EL (cell line): ENCODE measurements at places on chromosomes 16 and 17.

DNA sequence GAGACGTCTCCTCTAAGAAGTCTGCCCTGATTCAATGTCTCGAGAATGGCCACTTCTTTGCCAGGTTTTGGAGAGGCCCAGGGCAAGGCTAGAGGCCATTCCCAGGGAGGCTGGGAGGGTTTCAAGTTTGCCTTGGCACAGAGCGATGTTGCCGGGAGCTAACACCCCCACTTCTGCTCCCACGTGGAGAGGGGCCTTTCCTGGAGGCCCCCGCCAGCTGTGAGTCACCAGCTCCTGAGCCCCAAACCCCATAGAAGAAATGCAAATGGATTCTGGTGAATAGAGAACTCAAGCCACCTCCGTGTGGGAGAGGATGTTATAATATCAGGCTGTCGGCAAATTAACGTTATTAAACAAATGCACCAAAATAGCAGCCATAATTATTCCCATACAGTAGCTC is 62.2 kb downstream of the CACNG5 start:
- DNase-seq, result no peak

DNA sequence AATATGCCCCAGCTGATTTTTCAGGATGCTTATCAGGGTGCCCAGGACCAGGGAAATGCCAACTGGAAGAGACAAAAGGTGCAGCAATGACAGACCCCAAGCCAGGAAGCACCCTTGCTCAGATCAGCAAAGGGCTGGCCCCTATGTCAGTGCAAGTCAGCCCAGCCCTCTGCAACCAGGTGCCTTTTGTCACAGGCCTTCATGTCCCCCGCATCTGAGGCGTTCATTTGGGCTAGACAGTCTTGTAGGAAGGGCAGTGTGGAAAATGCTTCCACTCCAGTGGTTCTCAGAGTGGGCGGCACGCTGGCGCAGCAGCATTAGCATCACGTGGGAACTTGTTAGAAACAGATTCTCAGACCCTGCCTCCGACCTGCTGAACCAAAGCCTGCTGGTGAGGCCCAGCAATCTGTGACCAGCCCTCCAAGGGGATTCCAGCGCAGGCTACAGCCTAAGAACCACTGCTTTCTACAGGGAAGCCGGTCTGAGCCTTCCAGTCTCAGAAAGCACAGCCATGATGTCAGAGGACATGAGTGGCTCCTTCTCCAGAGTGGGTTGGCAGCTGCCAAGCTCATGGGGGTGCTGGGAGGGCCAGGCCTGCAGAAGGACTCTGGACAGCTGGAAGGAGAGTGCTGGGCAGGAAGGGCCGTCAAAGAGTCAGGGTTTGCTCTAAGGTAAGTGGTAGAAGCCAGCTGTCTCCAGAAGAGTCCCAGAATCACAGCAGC is 13.1 kb downstream of the SLC47A2 start:
- DNase-seq, result no peak

DNA sequence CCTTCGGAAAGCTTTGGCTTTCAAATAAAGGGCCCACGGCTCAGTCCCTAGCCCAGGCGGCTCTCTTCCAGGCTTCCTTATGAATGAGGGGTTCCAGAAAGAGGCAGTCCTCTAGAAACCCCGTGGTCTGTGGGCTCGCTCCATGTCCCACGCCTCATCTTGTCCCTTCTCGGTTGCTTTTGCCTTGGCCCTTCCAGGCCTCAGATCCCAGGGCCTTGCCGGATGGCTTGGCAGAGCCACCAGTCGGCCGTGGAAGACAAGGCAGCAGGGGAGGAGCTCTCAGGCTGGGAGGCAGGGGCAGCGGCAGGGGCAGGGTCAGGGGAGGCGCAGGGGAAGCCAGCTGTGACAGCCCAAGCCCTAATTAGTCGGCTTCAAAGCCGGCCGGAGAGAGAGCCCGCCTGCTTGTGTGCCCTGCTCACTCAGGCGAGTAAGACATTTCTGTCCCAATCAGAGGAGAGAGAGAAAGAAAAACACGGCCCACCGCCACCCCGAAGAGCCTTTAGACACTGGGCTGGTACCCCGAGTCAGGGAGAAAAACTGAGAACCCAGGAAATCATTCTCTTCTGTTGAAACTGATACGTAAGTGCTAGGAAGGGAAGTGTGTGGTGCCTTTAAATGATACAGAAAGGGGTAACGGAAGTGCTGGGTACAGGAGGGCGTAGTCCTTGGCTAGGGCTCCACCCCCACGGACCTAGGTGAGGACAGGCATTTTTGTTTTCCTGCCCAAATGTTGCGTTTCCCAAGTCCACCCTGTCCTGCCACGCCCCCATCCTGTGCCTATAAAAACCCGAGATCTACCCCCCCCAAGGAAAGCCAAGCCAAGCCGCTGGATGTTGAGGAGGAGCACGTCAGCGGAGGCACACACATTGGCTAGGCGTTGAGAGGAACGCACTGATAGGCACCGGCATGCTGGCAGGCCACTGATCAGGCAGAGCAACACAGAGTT is 27.8 kb upstream of the MEIOC start:
- no peak for DNase-seq

- peak; percentile 33 for DNase-seq
Observed at GRCh38 chr17:19650826-19651225, 2.3 kb downstream of the ALDH3A2 start.

DNA sequence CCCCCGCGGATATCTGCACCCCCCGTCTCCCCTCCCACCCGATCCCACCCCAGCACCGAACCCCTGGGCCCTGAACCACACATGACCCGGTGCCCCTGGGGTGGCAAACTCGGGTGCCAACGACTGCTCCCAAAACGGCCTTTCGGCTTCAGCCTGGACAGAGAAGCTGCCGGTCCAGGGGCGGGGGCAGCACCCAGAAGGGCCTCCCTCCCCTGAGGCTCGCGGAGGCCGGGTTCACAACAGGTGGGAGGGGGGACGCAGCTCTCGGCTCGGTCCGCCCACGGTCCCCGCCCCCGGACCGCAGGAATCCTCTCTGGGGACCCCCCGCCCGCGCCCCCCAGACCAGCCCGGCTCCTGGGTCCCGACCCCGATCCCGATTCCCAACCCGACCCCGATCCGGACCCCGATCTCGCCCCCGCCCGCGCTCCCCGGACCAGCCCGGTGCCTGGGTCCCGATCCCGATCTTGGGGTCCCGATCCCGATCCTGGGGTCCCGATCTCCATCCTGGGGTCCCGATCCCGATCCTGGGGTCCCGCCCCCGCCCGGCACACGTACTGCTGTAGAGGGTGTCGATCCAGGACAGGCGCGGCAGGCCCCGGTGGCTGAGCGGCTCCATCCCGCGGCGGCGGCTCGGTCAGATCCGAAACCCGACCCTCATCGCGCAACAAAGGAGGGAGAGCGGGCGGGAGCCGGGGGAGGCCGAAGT is 516 bp downstream of the ABR start:
- no peak for DNase-seq

DNA sequence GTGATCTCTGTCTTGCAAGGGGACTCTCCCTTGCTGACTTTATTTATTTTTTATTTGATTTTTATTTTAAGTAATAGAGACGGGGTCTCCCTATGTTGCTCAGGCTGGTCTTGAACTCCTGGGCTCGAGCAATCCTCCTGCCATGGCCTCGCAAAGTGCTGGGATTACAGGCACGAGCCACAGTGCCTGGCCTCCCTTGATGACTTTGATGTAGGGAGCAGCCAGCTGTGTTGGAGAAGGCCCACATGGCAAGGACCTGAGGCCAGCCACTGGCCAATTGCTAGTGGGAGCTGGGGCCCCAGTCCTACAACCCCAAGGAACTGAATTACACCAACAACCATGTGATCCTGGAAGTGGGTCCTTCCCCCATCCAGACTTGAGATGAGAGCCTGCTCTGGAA is 81.8 kb downstream of the CNGB1 start:
- no peak for DNase-seq

GRCh38 chr17:1203967-1204291 is 24.1 kb upstream of the ABR start:
- no peak for DNase-seq

- DNase-seq, result no peak
Observed at GRCh38 chr17:226108-227077, 44.9 kb upstream of the DOC2B start.

- DNase-seq, result peak; percentile 30
Observed at GRCh38 chr16:27795992-27796614, 246.2 kb downstream of the KATNIP start.

DNA sequence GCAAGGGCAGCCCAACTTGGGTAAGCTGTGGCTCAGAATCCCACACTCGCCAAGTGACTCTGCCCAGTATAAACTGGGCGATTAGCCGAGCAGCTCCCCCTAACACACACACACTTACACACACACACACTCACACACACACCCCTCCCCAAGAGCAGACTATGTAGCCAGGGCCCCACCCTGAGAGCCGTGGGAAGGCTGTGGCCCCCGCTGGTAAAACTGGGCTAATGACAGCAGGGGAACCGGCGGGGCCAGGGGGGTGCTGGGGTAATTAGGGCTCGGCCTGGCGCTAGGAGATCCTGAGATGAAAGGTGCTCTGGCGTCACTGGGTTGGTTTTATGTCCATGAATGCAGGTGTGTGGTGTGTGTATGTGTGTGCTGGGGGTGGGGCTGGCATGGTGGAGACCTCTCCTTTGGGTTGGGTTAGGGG is 1.1 kb upstream of the THRA start:
- DNase-seq, result no peak

DNA sequence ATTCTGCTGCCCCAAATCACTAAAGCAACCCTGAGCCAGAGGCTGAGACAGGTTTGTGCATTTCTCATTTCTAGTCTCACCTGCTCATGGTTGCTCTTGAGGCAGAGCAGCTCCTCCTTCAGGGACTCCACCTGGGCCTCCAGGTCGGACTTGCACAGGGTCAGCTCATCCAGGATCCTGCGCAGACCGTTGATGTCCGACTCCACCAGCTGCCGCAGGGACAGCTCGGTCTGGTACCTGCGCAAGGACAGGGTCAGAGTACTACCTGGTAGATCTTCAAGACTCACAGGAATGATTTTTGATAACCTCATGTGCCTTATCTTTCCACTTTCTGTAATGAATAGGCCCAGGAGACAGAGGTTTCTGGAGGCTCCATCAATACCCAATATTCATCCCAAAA is 1.1 kb downstream of the KRT31 start:
- no peak for DNase-seq

GRCh38 chr16:71460236-71460635 is 1.8 kb downstream of the ZNF23 start:
- DNase-seq, result peak; percentile 87

DNA sequence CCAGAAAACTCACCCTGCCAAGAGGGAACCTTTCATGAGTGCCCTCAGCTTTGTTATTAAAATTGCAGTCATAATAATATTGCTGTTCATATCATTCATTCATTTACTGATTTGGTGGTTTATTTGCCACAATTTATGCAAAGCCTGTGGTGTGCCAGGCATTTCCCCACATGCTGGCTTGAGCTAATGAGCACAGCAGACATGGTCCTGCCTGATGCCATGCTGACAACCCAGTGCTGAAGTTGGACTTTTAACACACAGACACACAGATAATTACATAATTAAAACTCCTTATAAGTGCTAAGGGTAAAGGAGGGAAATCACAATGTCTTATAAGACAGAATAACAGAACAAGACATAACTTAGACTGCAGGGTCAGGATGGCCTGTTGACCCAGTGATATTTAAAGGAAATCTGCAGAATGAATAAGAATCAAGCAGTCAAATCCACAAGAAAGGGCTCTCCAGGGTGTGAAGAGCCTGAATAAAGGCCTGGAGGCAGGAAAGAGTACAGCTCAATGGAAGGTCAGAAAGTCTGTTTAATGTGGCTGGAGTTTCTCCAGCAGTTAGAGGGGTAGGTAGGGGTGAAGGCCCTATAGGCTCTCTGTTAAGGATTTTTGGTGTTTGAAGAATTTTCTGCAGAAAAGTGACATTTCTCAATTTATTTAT is 196.9 kb upstream of the CDH11 start:
- no peak for DNase-seq

- no peak for DNase-seq
Observed at GRCh38 chr16:203246-203645, 23.0 kb downstream of the HBQ1 start.

DNA sequence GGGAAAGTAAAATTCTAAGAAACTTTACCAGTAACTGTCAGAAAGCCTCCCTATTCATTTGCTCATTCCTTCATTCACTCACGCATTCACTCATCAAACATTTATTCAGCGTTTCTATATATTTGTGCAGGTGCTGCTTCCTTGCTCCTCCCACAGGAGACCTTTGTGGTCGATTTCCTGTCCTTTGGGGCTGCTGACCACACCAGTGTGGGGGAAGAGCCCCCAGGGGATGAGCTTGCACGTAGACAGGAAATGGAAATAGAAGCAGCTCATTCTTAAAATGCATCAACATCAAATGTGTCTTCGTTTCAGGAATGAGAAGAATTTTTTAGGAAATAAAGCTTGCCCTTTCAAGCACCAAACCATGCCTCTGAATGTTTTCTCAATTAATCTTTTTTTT is 9.6 kb downstream of the PIK3R6 start:
- peak; percentile 97 for DNase-seq

DNA sequence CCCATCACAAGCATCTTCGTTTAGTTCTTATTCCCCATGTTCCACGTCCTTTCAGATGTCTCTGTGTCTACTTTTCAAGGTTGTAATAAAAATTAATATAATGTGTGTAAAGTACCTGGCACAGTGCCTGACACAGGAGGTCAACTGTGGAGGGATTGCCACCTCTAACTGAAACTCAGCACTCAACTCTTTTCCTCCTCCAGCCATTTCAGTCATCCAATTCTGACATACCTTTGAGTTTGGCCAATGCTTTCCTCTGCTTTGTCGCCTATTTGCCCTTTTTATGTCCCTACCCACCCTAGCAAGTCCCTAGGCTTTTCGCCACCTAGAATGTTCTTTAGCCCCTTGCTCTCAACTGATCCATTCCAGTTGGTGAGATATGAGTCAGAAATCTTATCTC is 1.6 kb downstream of the UBE2Z start:
- peak; percentile 29 for DNase-seq

- no peak for DNase-seq
Observed at GRCh38 chr16:4606354-4606753, 8.3 kb downstream of the UBALD1 start.

DNA sequence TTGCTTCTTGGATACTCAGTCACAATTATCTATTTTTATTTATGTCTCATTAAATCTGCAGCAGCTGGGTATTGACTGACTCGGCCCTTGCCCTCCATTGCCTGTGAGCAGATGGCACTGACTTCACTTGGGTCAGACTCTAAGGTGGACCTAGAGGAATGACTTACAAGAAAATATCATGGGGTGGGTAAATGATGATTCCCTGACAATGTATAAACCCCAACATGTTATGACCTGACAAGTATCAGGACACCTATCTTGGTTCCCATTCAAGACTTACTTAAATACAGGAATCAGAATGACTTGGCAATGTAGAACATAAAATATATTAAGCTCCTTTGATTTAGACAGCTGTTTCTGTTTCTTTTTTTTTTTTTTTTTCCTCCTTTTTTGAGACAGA is 953.5 kb downstream of the CDH11 start:
- no peak for DNase-seq
